Osteocyte (in vitro differentiated cells): ENCODE measurements at places on chromosomes 13 and 19.

DNA sequence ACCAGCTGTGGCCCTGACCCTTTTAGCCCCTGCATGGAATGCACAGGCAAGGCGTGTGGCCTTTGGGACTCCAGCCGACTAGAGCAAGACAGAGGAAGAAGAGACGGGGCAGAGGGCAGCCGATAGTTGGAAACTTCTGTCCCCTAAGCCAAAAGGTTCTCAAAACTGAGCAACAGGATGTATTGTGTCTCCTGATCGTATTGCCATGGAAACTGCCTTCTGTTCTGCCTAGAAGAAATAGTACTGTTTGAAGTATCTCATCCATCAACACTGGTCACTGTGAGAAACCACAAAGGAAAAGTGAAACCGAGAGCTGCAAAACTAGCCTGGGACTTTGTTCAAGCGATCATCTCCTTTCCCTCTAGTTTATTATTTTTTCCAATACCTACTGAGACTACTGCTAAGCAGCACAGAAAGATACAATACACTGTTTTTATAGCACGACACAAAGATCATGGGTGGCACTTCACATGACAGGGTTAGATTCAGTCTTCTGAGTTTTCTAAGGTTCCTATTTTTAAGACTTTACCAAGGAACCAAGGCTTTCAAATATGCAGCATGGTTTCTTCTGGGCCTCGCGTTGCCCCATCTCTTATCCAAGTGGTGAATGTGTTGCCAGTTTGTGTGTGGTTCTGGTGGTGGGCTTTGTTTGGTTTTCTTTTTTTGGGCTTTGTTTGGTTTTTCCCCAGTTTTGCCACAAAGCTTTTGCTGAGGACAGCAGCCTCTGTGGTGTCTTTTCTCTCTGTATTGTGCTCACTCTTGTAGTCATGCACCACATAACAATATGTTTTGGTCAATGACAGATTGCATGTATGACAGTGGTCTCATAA lies 49.3 kb upstream of the GPR183 start:
- DNase-seq: no peak

GRCh38 chr19:5142725-5143097 lies 173.8 kb downstream of the KDM4B start:
- DNase-seq: no peak

- DNase-seq: no peak
These were observed 498.2 kb downstream of the IRS2 start for GRCh38 chr13:109288151-109288709.

DNA sequence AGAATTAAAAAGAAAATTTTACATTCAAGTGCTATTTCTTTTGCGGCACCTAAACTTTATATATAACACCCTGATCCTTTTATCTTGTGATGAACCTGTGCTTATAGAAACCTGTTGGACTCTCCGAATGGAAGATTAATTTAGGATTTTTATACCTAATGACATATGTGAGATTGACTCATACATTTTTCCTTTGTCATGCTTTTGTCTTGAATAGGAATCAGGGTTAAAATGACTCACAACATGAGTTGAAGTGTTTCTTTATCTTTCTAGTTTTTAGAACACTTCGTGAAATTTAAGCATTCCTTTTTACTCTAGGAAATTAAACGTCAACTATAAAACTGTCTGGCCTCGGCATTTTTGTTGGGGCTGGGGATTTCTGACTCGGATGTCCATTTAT lies 378.9 kb downstream of the PCDH20 start:
- no peak for DNase-seq

- DNase-seq: no peak
These were observed 8.4 kb downstream of the KANK3 start for GRCh38 chr19:8334458-8335342.

DNA sequence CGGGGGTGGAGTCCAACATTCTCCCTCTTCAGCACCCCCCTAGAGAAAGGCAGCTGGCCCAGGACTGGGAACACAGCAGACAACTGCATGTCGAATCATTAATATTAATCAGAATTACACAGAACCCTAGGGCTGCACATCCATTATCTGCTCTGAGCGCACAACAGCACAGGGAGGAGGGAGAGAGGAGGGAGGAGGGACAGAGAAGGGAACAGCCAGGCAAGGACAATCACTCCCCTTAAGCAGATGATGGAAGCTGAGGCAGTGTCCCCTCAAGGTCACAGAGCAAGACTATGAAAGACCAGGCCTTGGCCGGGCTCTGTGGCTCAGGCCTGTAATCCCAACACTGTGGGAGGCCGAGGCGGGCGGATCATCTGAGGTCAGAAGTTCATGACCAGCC lies 25.7 kb downstream of the TLE6 start:
- no peak for DNase-seq

- DNase-seq: no peak
These were observed 3.7 kb upstream of the RAP2A start for GRCh38 chr13:97430296-97430695.

DNA sequence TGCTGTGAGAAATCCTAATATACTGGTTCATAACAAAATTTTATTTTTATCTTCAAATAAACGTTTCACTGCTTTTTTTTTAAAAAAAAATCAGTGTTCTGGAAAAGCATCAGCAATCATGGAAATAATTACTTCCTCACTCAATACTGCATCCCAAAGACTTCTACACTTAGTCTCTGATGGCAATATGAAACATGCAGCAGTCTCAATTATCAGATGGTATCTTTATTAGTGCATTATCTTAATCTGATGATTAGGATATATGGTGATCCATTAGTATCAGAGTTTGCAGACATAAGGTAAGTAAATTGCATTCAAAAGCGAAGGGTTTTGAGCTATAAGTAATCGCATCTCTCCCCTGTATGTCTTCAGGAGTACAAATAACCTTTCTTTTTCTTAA lies 218.3 kb upstream of the EDNRB start:
- DNase-seq: no peak

DNA sequence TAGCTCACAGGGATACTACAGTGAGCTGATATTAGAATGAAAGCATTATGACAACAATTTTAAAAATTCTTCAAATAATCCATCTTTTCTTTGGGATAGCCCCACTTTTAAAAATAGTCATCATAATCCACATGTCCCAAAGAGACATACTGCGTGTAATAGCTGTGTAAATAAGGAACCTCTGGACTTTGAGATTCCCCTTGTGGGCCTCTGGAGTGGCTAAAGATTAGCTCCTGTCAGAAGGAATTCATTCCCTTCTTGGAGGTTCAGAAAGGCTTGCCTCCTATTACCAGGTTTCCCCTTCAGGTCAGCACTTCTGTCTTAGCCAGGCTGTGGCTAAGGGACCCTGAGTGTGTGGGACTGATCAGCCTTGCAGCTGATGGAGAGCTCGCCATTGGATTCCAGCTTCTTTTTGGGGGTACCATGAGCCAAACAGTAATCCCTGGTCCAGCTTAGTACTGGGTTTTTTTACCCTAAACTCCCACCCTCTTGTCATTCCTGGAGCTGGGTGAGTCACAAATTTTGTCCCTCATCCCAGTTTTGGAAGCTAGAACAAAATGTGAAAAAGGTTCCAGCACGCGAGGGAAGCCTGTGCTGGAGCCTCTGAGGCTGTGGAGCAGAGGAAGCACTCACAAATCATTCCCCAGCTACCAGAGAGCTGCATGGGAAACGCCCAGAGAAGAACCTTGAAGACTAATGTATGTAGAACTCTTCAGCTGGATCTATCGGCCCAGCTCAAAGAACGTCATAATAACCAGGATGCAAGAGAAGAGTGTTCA lies 96.7 kb downstream of the RNASEH2B start:
- DNase-seq: peak; percentile 19

- DNase-seq: no peak
These were observed 470.8 kb downstream of the FGF9 start for GRCh38 chr13:22141716-22142115.

DNA sequence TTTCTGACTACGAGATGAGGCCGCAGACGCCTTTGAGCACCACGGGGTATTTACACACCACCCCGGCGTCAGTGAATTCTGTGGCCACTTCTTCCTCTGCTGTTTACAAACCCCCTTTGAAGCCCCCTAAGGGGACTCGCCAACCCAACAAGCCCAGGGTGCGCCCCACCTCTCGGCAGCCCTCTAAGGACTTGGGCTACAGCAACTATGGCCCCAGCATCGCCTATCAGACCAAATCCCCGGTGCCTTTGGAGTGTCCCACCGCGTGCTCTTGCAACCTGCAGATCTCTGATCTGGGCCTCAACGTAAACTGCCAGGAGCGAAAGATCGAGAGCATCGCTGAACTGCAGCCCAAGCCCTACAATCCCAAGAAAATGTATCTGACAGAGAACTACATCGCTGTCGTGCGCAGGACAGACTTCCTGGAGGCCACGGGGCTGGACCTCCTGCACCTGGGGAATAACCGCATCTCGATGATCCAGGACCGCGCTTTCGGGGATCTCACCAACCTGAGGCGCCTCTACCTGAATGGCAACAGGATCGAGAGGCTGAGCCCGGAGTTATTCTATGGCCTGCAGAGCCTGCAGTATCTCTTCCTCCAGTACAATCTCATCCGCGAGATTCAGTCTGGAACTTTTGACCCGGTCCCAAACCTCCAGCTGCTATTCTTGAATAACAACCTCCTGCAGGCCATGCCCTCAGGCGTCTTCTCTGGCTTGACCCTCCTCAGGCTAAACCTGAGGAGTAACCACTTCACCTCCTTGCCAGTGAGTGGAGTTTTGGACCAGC lies 5.3 kb downstream of the SLITRK5 start:
- no peak for DNase-seq

DNA sequence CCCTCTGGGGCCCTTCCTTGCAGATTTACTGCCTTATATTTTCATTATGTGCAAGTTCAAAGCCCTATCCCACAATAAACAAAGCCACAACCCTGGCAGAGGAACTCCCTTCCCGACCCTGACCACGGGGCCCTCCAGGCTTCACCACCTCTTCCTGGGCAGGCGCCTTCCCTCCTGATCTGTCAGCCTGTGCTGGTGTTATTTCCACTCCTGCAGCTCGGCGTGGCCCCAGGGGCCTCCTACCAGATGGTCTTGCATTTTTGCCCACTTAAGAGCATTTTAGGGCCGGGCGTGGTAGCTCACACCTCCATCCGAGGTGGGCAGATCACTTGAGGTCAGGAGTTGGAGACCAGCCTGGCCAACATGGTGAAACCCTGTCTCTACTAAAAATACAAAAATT lies 22.8 kb downstream of the SLC15A1 start:
- DNase-seq: no peak

DNA sequence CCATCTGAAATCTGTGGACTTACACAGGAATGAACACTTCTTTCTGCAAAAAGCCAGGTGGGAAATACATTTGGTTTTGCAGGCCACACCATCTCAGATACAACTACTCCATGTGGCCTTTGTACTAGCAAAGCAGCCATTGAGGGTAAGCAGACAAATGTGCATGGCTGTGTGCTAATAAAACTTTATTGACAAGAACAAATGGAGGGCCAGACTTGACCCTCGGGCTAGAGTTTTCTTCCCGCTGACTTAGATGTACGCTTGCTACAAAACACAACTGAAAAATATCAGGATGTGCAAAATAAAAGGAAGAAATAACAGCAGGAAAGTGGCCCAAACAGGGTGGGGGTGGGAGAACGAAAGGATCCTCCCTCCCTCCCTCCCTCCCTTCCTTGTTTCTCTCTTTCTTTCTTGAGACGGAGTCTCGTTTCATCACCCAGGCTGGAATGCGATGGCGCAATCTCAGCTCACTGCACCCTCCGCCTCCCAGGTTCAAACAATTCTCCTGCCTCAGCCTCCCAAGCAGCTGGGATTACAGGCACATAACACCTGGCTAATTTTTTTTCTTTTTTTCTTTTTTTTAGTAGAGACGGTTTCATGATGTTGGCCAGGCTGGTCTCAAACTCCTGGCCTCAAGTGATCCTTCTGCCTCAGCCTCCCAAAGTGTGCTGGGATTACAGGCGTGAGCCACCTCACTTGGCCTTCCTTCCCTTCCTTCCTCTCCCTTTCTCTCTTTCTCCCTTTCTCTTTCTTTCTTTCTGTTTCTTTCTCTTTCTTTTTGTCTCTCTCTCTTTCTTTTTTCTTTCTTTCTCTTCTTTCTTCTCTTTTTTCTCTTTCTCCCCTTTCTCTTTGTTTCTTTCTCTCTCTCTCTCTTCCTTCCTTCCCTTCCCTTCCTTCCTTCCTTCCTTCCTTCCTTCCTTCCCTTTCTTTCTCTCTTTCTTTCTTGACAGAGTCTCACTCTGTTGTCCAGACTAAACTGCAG lies 29.3 kb downstream of the CCL25 start:
- no peak for DNase-seq

DNA sequence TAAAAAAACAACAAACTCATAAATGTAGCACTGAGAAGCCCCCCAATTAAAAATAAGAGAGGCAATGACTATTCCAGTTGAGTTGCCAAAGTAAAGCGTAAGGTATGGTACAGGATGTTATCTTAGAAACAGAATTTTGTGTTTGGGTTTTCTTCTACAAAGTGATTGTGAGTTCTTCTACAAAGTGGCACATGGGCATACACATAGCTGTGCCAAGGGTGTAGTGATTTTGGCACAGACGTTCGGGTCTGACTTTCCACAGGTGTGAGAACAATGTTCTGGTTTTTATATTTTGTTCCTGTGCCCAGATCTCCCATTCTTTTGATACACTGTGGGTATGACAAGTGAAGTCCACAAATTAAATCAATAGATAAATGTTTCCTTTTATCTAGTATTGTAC lies 190.1 kb upstream of the CSNK1A1L start:
- DNase-seq: no peak

GRCh38 chr13:27110056-27110746 lies 61.4 kb downstream of the USP12 start:
- DNase-seq: no peak

DNA sequence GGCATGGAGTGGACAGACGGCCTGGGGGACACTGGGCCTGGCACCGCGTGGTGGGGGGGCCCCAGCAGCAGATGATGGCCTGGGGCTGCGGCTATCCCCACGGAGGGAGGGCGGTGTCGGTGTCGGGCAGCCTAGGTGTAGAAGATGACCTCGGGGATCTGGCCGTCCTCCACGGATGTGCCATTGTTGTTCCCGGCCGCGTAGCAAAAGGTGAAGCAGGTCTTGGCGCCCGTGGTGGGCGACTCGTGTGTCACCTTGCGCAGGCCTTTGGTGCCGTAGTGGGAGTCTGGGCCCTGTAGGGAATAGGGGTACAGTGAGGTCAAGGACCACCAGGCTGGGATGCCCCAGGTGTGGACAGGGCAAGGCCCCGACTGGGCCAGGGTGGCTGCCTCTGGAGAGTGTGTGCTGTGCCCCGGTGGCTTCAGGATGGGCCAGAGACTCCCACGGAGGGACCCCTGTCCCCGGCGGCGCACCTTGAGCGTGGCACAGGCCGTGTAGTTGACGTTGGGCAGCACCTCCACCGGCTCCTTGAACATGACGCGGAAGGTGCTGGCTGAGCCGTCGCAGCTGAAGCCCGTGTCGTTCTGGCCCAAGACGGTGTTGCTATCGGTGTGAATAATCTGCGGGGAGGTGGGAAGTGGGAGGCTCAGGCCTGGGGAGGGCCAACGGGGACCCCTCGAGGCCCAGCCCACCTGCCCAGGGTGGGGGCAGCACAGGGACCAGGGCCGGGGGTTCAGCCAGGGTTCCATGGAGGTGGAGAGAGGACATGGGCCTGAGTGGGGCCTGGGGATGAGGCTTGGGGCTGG lies 29.0 kb downstream of the BTBD2 start:
- DNase-seq: no peak

- no peak for DNase-seq
These were observed 123.1 kb downstream of the RBM26 start for GRCh38 chr13:79282976-79283375.

GRCh38 chr19:34323433-34324204 lies 41.4 kb upstream of the GPI start:
- no peak for DNase-seq

GRCh38 chr13:96769874-96770273 lies 224.4 kb downstream of the OXGR1 start:
- no peak for DNase-seq

- DNase-seq: no peak
These were observed 784 bp downstream of the PIBF1 start for GRCh38 chr13:72782717-72783116.

GRCh38 chr13:111115061-111115964 lies at the start of gene ARHGEF7:
Gene ARHGEF7 (plus strand): TSS chr13:111115310. CDS start chr13:111115527, 217 bp downstream.
- no peak for DNase-seq
